AG08396 (cell line): ENCODE measurements at places on chromosomes 13 and 19.

- no peak for DNase-seq
These were observed 23.9 kb downstream of the SIN3B start for GRCh38 chr19:16853066-16853465.

GRCh38 chr19:33879818-33880575, 83.3 kb downstream of the KCTD15 start:
- no peak for DNase-seq

DNA sequence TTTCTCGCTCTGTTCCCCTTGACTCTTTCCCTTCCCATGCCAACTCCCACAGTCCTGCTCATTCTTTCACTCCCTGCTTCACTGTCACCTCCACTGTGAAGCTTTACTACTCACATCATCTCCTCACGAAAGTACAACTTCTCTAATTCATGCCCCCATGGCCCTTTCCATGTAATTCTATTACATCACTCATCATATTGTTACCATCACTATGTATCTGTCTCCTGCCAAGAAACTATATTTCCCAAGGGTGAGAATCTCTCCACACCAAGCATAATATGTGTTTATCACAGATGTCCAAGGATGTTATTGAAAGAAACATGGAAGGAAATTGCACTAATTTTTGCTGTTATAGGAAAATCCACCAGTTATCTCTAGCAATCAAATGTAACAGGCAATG, 37.2 kb upstream of the LRCH1 start:
- no peak for DNase-seq

- DNase-seq, result no peak
These were observed 46.3 kb upstream of the MTIF3 start for GRCh38 chr13:27496536-27497273.
